ENCODE measurements at places on chromosomes 16 and 17.

- DNase-seq: no peak
Observed at GRCh38 chr16:66095676-66096075, 270.8 kb upstream of the CDH5 start.

DNA sequence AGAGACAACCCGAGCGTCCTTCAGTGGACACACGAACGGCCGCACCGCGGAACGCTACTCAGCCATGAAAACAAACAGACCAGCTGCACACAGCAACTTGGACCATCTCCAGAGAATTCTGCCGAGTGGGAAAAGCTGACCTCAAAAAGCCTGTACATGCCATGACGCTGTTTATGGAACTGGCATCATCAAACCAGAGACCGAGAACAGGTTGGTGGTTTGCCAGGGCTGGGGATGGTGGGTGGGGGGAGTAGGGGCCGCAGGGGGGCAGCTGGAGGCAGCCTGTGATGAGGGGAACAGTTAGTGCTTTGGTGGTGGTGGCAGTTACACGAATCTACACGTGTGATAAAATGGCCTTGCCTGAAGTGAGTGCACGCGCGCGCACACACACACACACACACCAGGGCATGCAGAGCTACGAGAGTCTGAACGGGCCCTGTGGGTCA, 169.8 kb downstream of the LAT start:
- no peak for DNase-seq

- peak; percentile 39 for DNase-seq
Observed at GRCh38 chr16:85253084-85253941, 141.0 kb upstream of the CIBAR2 start.

DNA sequence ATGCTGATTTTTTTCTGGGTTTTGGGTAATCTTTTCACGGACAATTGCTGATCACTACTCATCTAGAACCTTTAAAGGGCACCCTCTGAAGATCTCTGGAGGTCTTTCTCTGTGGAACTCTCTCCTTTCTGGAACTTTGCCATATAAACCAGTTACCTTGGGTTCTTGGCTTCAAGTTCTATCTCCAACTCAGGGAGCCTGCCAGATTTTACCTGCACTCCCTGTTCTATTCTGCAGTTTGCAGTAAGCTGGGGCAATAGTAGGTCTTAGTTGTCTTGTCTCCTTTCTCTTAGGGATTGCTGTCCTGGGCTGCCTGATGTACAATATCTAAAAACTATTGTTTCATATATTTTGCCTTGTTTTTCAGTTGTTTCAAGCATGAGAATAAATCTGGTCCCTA, 120.3 kb downstream of the CHD9 start:
- no peak for DNase-seq

- DNase-seq: no peak
Observed at GRCh38 chr17:57924677-57925076, 30.5 kb downstream of the CUEDC1 start.

- no peak for DNase-seq
Observed at GRCh38 chr16:65113441-65113840, 8.4 kb downstream of the CDH11 start.

- peak; percentile 41 for DNase-seq
Observed at GRCh38 chr16:17590711-17591654, 120.2 kb upstream of the XYLT1 start.

- no peak for DNase-seq
Observed at GRCh38 chr16:50428116-50428515, 59.3 kb upstream of the BRD7 start.

DNA sequence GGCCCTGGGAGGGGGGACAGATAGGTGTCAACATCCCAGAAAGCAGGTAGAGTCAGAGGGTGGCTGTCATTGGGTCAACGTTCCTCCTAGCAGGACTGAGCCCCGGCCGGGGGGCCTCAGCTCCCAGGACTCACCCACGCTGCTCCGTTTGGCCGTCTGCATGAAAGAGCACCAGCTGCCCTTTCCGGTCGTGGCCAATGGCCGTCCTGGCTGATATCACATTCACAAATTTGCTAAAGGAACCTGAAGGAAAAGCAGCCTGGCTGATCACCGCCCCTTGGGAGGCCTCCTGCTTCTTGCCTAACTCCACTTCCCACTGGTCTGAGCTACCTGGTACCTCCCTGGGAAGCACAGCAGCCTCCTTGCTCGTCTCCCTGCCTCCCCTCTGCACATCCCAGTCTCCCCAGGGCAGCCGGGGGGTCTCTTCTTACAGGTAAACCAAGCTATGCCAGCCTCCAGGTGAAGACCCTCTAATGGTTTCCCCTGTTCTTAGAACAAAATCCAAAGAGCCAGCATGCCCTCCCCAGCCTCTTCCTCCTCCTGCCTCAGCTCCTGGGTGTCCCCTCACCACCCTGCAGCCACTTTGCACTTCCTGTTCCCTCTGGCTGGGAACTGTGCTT, 3.4 kb downstream of the NAGPA start:
- no peak for DNase-seq

DNA sequence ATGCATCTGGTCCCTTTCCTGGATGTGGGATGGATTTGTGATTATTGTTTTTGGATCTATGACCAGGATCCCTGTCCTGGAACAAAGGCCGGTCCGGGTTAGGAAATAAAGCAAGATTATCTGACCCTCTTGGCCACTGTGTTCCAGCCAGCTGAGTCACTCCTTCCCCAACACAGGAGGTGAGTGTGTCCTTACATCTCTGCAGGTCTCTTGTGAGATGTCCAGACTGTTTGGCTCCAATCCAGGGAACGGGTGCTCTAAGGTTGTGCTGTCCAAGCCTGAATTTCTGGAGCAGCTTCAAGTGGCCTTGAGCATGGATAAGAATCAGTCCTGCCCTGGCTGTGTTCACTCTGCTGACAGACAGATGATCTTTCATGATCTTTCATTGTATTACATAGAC, 136.5 kb upstream of the CCL2 start:
- DNase-seq: no peak

DNA sequence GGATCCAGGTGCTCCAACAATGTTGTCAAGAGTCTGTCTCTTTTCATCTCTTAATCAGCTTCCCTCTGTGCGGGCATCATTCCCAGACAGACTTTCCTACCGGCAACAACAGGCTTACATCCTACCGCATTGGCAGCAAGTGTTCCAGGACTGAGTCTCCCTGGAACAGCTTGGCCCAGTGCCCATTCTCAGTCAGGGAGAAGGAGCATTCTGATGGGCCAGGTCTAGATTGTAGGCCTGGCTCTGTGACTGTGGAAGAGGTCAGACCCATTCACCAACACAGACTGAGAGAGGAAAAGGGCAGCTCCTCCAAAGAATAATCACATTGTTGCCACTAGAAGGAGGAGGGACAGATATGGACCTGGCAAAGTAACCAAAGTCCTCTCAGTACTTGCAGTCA, 68.1 kb upstream of the TMEM132E start:
- no peak for DNase-seq

Measured in stimulated activated CD4-positive, alpha-beta T cell treated with anti-CD3 and anti-CD28 coated beads, TNF-alpha, amount 100 ng/mL, for 24 hours (primary cell).